ENCODE measurements at places on chromosomes 2 and 18.

GRCh38 chr2:20571231-20571630 lies 79.7 kb downstream of the HS1BP3 start:
- no peak for DNase-seq

GRCh38 chr2:113406114-113406513 lies 31.4 kb upstream of the ZNG1B start:
- DNase-seq: no peak

GRCh38 chr2:240452462-240453256 lies 17.2 kb downstream of the GPC1 start:
- no peak for DNase-seq

GRCh38 chr2:71926089-71926447 lies 221.6 kb downstream of the CYP26B1 start:
- no peak for DNase-seq

GRCh38 chr2:176147800-176148496 lies 3.4 kb upstream of the HOXD4 start:
- no peak for DNase-seq

DNA sequence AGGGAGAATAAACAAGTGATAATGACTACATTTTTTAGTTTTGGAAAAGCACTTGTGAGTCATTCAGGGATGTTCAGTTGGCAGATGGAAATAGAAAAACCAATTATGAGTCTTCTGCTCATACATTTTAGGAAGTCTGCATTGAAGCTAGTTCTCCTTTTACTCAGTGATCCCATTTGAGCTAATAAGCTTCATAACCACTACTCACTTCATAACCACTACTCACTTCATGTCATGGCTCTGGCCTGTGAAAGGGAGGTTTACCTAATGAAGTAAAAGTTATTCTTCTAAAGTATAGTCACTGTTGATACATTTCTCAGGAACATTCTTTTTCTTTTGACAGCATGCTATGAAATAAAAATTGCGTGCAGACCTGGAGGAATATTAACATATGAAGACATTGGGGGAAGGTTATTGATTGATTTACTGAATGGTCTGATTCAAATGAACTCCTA lies 948.7 kb downstream of the TSN start:
- no peak for DNase-seq

DNA sequence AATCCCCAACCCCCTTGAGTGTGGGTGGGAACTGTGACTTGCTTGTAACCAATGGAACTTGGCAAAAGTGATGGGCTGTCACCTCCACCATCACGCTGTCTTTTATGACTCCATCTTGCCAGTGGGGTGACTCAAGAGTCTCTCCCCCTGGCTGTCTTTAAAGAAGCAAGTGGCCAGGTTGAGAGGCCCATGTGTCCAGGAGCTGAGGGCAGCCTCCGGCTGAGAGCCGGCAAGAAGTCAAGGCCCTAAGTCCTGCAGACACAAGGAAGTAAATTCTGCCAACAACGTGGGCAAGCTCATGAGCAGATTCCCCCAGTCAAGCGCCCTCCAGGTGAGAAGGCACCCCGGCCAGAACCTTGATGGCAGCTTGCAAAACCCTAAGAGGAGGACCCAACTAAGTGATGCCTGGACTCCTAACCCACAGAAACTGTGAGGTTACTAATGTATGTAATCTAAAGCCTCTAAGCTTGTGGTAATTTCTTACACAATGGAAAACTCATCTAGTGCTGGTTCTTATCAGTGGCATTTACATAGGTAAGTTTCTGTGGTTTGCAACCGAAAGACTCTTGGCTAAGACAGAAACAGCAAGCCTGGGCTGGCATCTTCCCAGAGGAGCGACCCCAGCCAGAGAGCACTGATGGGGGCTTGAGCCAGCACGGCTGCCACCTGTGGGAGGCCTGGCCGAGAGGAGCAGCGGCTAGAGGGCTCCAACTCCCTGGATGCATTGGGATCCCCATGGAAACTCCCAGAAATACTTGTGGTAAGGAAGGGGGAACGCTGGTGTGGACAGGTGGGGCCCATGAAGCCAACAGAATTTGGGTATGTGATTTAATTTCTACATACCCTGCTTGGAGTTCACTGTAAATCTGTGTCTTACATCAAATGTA lies 49.3 kb downstream of the CIB4 start:
- DNase-seq: peak; percentile 33

- DNase-seq: no peak
Measured at GRCh38 chr2:13968811-13969210, 663.7 kb upstream of the LRATD1 start.

DNA sequence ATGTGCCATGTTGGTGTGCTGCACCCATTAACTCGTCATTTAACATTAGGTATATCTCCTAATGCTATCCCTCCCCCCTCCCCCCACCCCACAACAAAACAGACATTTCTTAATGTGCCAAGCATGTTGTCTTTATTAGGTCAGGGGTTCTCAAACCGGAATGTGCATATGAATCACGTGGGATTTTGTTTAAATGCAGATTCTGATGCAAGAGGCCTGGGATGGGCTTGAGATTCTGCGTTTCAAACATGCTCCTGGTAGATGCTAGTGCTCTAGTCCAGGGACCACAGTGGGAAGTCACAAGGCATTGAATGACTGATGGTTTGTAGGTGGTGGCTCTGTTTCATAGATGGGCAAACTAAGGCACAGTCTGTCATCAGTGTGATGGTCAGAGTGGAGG lies 184.7 kb downstream of the SMAD7 start:
- no peak for DNase-seq

DNA sequence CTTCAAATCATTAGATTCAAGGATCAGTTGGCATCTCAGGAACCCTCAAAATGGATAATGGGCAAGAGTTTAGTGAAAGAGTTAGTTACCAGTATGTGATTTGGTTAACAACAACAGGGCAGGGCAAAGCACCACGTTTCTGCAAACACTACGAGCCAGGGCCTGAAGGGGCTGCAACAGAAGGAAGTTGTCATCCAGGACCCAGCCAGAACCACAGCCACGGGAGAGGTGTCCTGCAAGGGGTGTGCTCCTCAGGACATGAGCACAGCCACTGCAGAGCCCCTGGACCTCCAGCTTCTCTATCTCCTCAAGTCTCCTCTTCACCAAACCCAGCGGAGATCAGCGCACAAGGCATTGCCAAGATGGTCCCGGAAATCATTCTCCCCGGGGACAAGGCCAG lies 173.3 kb upstream of the PIEZO2 start:
- DNase-seq: no peak

DNA sequence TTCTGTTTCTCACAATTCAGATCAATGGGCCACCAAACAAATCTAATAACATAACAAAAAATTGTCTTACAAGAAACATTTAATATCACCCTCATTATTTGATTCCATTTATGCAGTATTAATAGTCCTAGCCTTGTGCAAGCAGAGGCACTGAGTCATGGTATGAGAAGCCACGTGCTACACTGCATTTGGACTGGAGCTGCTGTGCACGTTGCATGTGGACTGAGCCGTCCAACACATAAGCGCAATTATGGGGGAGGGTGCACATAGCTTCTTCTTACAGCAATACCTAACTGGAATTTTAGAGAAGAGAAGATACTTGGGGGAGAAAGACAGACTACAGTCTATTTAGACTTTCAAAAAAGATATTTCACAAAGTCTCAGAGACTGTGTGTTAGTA lies 329.6 kb upstream of the ID2 start:
- DNase-seq: no peak

DNA sequence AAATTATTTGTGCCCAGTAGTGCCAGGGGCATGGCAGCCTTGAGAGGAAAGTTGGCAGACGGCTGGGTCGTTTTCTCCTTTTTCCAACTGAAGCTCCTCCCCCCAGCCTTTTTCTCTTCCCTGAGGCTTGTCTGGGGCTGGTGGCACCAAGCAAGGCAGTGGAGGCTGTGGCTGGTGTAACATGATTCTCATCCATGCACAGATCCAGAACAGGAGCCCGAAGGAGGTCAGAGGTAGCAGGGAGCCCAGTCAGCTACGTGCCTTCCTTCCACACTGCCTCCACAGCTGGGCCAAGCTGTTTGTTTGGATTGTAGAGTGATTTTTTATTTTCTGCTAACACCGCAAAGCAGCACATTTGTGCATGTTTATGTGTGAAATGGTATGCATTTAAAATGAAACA lies 170.3 kb upstream of the MGAT5 start:
- DNase-seq: no peak

GRCh38 chr2:139805441-139805840 lies 1025.3 kb upstream of the NXPH2 start:
- no peak for DNase-seq

GRCh38 chr18:78576967-78577366 lies 402.7 kb upstream of the SALL3 start:
- DNase-seq: no peak

GRCh38 chr2:206443735-206444527 lies 599 bp downstream of the ADAM23 start:
- no peak for DNase-seq

DNA sequence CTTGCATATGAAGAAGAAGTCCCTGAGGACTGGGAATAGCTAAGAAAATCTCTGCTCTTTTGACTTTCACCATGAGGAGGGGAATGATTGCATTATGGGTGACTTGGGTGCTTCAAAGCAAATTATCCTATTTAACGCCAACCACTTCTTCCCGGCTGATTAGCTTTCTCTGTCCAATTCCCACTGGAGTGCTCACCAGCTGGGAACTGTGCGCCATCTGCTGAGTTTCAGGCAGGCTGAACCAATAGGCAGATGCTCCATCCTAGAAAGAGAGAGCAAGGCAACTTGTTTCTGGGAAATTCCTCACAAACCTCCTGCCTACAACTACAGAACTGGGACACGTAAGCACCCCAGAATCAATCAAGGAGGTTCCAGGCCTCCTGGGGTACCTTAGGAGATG lies 49.4 kb downstream of the POLE4 start:
- no peak for DNase-seq

DNA sequence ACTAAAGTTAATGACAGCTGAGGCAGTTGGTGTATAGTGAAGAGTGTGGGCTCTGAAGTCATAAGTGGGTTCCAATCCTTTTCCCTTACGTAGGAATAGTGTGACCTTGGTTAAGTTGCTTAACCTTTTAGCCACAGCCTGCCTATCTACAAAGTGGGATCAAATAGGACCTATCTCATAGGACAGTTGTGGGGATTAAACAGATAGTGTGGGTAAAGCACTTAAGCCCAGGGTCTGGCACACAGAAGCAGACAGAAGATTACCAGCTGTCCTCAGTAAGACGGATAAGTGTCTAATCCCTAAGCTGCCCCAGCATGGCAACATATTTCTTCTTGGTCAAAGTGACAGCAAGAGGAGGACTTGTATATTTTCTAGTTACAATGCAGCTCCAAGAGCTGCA lies 28.2 kb downstream of the UBE2F start:
- no peak for DNase-seq

GRCh38 chr18:25231327-25231691 lies 120.7 kb downstream of the ZNF521 start:
- DNase-seq: no peak

DNA sequence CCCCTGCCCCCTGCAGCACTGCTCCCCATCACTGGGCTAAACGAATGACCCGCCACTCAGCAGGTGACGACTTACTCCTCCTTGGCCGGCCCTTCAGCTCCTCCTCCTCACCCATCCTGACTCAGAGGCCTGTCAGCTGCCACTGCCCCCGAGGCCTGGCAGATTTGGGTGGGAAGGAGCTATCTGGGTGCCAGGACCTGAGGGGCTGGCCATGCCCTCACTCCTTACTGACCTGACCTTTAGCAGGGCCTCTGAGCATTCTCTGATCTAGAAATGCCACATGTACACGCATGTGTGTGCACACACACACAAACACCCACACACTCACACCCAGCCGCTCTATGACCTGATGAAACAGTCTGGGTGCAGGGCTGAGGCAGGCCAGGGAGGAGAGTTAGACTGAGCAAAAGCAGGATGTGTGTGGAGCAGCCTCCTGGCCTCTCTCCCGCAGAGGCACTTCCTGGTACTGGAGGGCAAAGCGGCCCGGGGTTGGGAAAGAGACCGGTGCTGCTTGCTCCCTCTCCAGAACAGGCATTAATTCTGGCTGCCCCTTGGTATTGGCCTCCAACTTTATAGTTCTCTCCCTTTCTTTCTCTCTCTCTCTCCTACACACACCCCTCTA lies 68.0 kb downstream of the ZFP36L2 start:
- peak; percentile 93 for DNase-seq

DNA sequence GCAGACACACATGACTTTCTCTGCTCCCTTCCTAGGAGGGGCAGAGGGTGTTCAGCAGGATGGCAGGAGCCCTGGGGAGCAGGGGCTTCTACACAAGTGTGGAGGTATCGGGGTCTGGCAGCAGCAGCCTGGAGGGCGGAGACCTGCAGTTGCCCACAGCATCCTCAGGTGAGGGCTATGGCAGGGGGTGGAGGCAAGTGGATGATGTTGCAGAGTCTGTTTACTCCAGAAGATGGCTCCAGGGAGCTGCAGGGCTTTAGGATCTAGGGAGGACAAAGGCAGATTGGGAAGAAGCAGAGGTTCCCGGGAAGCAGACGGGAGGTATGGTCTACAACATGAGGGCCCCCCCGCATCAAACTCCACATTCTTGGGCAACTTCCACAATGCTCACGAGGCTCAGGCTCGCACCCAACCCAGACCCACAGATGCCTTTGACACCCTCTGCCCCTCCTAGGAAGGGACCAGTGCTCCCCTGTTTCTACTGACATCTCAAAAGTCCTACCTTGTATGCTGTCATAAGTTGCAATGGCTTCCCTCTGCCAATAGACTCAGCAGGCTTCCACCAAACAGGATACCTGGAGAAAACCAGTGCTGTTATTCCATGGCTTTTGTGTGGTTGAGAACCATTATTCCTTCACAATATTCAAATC lies 12.0 kb upstream of the ATP6V1C2 start:
- DNase-seq: no peak

GRCh38 chr2:12259493-12259892 lies 457.2 kb upstream of the TRIB2 start:
- DNase-seq: no peak

DNA sequence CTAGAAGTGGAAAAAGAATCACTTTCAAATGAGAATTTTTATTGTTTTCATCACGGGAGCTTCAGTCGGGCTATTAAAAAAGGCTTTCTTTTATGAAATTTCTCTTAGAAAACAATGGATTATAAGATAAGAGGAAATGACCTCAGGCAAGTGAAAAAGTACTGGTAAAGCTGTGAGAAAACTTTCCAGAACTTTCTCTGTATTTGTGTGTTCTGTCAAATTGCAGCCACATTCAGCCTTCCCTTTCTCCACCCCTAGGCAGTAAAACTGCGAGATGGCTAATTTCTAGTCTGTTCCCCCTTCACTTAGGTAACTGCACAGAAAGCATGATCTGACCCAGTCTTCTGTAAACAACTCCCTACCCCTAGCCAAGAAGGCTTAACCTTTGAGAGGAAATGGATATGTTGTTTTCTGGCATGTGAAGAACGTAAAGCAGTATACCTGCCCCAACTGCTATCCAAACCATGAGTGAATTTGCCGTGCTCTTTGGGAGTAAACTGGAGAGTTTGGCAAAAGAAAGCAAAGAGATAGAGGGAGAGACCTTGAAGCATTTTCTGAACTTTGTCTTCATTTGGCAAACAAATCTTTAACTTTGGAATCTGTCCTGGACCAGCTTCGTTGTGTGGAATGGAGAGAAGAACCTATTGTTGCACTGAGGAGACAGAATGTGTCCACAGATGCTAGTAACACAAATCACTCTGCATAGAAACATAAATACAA lies 105.4 kb downstream of the ETAA1 start:
- DNase-seq: no peak

Data from breast epithelium (tissue), 4 donors.